ENCODE measurements at places on chromosomes 2 and 18.

GRCh38 chr18:79546781-79547272, 132.8 kb upstream of the CTDP1 start:
- DNase-seq, result no peak

- DNase-seq, result no peak
Measured at GRCh38 chr2:175914846-175915245, 87.2 kb downstream of the LNPK start.

DNA sequence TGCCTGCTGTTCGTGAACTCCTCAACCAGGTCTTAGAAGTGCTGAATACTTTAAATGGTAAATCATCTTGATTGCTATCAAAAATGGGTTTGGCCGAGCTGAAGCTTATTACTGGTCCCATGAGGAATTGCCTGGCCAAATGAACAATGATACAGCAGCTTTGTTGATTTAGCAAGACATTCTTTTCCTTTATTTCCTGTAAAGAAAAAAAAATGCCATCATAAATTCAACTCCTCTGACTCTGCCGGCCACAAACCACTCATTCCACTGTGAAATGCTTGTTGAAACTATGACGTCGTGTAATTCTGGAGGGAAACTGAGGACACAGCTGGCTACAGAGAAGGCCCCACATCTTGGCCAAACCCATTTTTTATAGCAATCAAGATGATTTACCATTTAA, 74.2 kb upstream of the ID2 start:
- peak; percentile 19 for DNase-seq

GRCh38 chr2:35933031-35933430, 422.5 kb upstream of the CRIM1 start:
- no peak for DNase-seq

GRCh38 chr2:36339607-36340218, 15.9 kb upstream of the CRIM1 start:
- no peak for DNase-seq

GRCh38 chr2:200670313-200670712, 84.5 kb downstream of the AOX1 start:
- DNase-seq, result no peak

- no peak for DNase-seq
Measured at GRCh38 chr2:185813707-185814106, 75.1 kb downstream of the FSIP2 start.

GRCh38 chr2:5119046-5119445, 573.1 kb upstream of the SOX11 start:
- no peak for DNase-seq

- no peak for DNase-seq
Measured at GRCh38 chr18:55577812-55578539, 10.0 kb downstream of the TCF4 start.

All from DMS153 (cell line).